Activated CD4-positive, CD25-positive, alpha-beta regulatory T cell treated with anti-CD3 and anti-CD28 coated beads, Interleukin-2, amount 50 U/mL, for 24 hours (primary cell): ENCODE measurements at places on chromosomes 6 and 20.
A peak's percentile ranks its signal among the peaks of the same experiment; 100 is the strongest.

DNA sequence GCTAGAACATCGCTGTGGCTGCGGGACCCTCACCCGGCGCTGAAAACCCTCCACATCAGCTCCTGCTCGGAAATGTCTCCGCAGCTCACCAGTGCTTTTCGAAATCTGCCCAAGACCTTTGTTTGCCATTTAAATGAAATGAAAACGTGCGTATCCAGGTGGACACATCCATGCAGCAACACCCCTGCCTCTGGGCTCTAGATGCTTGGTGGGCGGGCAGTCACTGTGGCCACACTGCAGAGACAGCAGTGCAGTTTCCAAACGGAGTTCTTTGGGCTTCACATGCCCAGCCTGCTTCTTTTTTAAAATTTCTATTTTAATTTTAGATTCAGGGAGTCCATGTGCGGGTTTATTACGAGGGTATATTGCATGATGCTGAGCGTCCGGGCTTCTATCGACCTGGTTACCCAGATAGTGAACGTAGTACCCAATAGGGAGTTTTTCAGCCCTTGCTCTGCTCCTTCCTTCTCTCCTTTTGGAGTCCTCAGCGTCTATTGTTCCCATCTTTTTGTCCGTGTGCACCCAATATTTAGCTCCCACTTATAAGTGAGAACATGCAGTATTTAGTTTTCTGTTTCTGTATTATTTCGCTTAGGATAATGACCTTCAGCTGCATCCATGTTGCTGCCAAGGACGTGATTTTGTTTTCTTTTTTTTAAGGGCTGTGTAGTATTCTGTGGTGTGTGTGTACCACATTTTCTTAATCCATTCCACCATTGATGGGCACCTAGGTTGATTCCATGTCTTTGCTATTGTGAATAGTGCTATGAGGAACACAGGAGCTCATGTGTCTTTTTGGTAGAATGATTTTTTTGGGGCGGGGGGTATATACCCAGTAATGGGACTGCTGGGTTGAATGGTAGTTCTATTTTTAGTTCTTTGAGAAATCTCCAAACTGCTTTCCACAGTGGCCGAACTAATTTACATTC is 4.8 kb upstream of the TUBB2B start:
- no peak for ATAC-seq

DNA sequence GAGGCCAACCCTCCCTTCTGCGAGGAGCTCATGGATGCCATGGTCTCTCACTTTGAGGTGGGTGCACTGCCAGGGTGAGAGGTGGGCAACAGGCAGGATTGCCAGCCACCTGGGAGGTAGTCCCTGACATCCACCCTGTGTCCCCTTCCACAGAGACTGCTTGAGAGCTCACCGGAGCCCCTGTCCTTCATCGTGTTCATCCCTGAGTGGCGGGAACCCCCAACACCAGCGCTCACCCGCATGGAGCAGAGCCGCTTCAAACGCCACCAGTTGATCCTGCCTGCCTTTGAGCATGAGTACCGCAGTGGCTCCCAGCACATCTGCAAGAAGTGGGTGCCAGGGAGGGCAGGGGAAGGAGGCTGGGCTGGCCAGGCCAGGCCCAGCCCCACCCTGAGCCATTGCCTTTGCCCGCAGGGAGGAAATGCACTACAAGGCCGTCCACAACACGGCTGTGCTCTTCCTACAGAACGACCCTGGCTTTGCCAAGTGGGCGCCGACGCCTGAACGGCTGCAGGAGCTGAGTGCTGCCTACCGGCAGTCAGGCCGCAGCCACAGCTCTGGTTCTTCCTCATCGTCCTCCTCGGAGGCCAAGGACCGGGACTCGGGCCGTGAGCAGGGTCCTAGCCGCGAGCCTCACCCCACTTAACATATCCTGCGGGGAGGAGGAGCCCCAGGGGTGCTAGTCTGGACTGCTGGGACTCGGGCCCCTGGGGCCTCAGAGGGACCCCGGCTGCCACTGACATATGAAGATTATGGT is 12.8 kb downstream of the PCIF1 start:
- no peak for ATAC-seq

DNA sequence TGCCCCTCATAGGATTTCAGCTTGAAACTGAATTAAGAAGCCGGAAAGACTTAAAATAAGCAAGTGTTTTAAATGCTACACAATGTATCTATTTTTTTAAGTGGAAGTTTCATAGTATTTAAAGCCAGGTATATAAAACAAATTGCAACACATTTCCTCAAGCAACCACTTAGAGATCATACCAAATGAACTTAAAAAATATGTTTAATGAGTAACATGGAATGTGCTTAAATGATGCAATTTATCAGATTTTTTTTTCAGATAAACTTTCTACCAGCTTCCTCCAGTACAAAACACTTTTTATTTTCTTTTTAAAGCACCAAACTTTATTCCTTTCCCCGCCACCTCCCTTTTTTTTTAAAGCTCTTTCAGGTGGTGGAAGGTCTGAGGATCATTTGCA is 534.3 kb downstream of the BMP2 start:
- no peak for ATAC-seq

DNA sequence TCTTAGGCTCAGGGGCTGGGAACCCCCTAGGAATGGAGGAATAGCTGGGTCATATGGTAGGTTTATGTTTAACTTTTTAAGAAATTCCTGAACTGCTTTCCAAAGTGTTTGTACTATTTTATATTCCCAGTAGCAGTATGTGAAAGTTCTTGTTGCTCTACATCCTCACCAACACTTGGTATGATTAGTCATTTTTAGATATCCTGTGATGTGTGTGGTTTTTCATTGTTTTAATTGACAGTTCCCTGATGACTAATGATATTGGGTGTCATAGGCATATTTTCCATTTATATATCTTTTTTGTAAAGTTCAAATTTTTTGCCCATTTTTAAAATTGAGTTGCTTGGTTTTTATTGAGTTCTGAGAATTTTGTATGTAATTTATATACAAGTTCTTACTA is 72.3 kb downstream of the SLC16A10 start:
- peak; percentile 67 for ATAC-seq

- no peak for ATAC-seq
Measured at GRCh38 chr6:155061381-155061780, 66.3 kb downstream of the TIAM2 start.

DNA sequence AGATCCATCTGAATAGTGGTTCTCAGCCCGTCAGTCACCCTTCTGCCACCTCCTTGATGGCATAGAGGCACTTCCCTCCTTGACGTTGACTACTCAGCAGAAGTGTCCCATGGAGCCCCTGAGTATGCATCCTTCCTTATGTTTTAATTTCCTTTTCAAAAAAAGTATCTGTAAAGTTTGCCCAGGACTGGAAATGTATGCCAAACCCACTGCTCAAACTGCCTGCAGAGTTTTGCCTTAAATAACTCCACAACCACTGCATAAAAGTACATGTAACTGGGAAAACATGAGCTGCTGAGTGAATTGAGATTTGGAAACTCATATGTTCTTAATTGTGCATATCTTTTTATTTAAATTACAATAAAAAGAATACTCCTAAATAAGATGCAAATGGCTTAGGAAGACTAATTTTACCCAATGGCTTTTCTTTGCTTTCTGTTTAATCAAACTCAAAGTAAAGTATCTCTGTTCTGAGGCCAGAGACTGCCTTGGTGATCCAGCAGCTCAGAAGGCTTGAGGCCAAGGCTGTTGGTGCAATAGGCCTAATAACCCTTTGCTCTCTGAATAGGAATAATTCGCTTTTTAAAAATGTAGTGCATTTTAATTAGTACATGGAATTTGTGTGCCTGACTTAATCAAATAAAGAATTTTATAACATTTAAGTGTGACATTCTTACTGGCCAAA is 90.4 kb downstream of the FNDC1 start:
- no peak for ATAC-seq

- no peak for ATAC-seq
Measured at GRCh38 chr6:54694928-54695532, 151.5 kb upstream of the FAM83B start.

- ATAC-seq = no peak
Measured at GRCh38 chr20:3398681-3399252, 8.7 kb downstream of the DNAAF9 start.

GRCh38 chr20:10661261-10661660 is 12.5 kb downstream of the JAG1 start:
- no peak for ATAC-seq

DNA sequence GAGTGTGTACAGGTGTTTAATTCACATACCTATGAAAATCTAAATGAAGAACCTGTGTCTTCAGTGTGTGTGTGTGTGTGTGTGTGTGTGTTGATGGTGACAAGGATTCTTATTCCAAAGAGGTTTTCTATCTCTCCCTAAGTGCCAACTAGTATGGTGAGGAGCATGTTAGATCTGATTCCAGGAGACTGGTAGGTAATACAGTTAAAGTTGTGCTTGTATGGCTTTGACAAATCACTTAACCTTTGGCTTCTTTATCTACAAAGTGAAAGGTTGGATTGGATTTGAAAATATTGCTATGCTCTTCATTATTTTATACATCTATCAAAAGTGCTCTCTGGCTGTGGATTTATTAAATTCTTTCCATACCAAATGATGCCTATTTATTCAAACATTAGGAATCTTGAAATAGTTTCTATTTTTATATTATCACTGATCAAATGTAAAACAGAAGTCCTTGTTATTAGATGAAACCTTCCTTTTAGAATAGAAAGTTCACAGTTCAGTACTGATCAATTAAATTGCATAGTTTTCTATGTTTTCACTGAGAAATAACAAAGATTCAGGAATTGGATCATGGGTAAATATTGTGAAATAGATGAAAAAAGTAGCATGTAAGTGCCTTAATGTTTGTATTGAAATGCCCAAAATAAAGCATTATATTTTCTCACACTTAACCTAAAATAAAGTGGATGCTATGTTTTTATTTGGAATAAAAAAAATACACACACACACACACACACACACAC is 84.4 kb upstream of the MLIP start:
- ATAC-seq = no peak

- ATAC-seq = peak; percentile 77
Measured at GRCh38 chr6:111750753-111751673, 122.2 kb downstream of the FYN start.

DNA sequence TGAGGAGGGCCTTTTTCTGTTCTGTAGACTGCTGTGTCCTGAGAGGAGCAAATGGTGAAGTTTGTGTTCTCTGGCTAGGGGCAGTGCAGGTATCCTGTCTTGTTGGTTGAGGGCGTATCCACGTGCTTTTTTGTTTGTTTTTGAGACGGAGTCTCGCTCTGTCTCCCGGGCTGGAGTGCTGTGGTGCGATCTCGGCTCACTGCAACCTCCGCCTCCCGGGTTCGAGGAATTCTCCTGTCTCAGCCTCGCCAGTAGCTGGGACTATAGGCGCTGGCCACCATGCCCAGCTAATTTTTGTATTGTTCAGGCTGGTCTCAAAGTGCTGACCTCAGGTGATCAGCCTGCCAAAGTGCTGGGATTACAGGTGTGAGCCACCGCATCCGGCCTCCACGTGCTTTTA is 10.8 kb upstream of the PXDC1 start:
- no peak for ATAC-seq

DNA sequence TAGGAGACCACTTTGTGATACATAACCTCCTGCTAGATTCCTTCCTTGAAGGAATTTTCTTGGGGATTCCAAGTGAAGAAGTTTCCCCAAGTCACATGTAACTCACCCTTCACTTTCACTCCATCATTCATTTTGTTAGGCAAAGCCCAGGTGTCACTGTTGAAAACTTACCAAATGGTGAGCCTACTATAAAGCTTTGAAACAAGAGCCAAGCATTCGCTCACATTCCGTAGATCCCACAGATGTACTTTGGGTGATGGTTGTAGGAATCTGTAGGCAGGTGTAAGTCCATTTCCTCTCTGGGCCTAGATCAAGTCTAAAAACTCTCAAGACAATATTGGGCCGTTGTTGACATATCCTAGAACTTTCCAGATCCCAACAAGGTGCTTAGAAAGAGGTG is 74.1 kb downstream of the PRDM1 start:
- ATAC-seq = no peak

GRCh38 chr20:34627458-34627857 is 49.4 kb downstream of the PIGU start:
- no peak for ATAC-seq
